ENCODE measurements at places on chromosomes 3 and 15.

DNA sequence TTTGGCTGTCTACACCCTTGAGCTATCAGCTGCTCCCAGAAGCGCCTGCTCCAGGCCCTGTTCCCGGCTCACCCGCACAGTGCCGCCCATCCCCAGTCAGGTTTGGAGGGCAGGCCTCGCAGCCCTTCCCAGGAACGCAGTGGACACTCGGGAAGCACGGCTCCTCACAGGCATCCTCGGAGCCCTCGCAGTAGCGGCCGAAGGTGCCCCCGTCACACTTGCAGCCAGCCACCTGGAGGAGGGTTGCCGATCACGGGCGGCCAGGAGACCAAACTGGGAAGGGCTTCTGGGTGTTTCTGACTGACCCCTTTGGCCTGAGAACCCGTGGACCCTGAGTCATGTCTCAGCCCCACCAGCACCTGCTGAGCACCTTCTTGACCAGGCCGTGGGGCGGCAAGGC, 33.4 kb downstream of the MUC20 start:
- no peak for DNase-seq

DNA sequence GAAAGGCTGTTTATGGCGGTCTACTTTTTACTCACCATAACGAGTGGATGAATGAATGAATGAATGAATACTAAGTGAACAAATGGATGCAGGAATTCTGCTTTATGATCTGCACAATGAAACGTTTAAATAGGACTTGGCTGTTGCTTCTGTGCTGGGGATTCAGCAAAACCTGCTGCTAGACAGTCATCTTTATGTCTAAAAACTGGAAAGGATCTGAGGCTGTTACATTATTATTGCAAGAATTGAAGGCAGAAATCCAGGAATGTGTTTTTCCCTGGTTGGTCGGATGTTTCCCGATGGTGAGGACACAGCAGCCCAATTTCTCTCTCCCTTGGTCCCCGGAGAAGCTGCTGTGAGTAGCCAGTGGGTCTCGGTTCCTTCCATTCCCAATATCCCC, 94.2 kb downstream of the GABRG3 start:
- DNase-seq = no peak

DNA sequence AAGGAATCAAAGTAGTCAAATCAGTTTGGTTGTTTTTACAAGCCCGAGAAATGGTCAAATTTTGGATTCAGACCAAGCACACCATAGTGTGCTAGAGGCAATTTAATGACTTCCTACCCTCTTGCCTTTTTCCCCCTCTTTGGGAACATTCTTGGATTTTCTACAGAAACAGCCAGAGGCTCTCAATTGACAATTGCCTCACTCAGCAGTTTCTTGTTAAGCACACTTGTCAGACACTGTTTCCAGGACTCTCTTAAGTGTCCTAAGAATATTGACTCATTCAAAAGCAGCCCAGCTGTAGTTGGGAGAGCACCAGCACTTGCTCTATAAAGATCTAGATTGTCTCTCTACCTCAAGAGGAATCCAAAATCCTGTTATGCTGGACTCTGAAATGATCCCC, 1.5 kb upstream of the SLC35G2 start:
- DNase-seq = no peak

DNA sequence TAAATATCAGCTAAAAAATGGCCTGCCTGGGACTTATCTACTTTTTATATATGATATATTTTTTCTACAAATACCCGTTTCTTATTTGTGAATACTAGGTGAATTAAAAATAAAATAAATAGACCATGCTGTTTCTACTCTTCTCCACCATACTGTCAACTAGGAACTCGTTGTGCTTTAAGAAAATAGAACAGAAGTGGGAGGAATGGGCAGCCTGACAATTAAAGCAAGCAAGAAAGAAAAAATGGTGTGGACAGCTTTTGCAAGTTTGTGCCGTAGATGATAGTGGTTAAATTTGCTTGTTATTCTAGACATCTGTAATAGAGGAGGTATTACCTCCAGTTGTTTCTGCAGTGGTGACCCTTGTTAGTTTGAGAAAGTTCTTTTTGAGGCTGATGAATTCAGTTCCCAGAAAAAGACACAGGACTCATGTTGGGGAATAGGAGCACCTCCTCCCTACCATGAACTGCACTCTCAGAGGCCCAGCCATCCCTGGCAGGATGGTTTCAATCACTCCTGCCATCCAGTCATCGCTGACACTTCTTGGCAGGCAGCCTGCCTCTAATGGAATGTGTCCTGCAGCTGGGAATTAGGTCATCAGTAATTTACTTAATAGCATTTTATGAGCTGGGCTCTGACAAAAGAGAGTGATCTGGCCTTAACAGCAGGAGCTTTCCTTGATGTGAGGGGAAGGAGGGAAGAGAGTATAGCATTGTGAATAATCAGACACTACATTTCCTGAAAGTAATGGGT, 105.0 kb upstream of the GAP43 start:
- DNase-seq = peak; percentile 71

DNA sequence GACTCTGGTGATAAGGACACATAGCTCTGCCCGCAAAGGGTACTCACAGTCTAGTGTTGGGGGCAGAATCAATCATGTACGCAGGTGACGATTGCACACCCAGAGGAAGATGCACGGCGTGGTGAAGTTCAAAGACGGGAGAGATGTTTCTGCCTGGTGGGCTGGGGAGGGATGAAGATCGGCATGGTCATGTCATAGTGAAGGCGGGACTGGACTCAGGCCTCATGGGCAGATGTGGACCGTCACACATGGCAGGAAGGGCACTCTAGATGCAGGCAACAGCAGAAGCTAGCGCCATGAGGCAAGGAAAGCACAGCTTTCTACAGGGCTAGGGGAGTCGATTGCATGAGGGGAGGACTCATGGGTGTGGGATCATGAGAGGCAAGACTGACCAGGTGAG, 240.6 kb downstream of the OPA1 start:
- DNase-seq = no peak

- no peak for DNase-seq
Measured at GRCh38 chr3:71893702-71894479, 108.9 kb upstream of the PROK2 start.

DNA sequence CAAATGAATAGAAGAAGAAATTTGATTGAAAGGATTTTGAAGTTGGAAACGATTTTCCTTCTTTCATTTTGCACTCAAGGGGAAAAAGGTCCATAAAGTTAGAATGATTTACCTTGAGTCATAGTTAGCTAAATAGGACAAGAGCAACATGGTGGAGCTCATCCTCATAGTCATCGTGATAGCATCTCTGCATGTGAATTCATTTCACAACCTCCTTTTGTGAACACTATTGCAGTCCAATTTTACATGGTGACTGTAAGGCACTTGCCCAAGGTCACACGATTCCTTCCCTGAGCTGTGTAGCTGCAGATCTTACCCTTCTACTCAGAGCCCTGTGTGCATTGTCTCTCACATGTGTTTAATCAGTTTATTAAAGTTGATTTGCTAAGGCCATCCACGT, 359.8 kb upstream of the C2CD4B start:
- no peak for DNase-seq

GRCh38 chr3:141094790-141095545, 43.8 kb downstream of the SPSB4 start:
- DNase-seq = peak; percentile 59

DNA sequence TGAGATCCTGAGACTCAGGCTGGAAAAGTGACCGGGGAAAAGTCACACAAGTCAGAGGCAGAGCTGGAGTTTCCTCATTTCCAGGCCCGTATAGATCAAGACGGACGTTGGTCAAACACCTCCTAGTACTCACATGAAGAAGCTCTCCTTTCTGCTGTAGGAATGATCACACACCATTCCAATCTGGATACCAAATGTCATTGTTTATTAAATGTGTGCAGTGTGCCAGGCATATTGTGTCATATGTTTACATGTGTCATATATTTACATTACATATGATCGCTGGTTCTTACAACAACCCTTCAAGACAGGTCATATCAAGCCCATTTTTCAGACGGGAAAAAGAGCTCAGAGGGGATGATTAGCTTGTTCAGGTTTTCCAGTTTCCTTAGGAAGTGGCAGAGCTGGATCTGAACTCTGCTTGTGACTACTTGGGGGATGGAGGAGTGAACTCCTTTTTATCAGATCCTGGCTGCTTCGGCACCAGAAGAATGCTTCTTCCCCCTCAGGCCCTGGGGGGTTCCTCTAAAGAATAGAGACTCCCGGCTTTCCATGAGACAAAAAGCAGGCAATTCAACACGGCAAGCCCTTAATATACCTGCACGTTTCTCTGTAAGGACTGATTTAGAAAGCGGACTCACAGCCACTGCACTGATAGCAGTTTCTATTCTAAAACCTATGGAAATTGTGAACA, 41.9 kb downstream of the FAM43A start:
- no peak for DNase-seq

GRCh38 chr3:69244039-69244438, 121.6 kb upstream of the LMOD3 start:
- DNase-seq = no peak

GRCh38 chr15:32057876-32058425, 27.6 kb downstream of the CHRNA7 start:
- no peak for DNase-seq

GRCh38 chr15:99954361-99955180, 221.3 kb upstream of the LYSMD4 start:
- DNase-seq = no peak

- DNase-seq = no peak
Measured at GRCh38 chr3:45272032-45272810, 46.1 kb upstream of the TMEM158 start.

- DNase-seq = no peak
Measured at GRCh38 chr15:100690032-100690794, 87.8 kb downstream of the ASB7 start.

- no peak for DNase-seq
Measured at GRCh38 chr15:90295270-90295648, 29.8 kb downstream of the NGRN start.

DNA sequence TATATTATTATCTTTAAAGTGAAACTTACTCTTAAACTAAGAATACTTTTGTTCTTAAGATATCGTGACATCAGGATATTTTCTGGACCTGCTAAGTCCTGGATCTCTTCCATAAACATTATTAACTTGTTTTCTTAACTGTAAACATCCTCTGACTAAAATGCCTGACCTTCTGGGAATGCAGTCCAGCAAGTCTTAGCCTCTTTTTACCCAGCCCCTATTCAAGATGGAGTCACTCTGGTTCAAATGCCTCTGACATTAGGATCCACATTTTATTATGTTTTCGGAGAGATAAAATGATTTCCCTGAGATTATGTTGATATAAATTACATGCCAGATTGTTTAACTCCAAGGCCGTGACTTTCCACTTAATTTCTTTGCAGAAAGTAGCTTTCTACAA, 37.6 kb downstream of the OSTN start:
- DNase-seq = no peak

- DNase-seq = no peak
Measured at GRCh38 chr15:77069521-77070121, 1.3 kb downstream of the TSPAN3 start.

DNA sequence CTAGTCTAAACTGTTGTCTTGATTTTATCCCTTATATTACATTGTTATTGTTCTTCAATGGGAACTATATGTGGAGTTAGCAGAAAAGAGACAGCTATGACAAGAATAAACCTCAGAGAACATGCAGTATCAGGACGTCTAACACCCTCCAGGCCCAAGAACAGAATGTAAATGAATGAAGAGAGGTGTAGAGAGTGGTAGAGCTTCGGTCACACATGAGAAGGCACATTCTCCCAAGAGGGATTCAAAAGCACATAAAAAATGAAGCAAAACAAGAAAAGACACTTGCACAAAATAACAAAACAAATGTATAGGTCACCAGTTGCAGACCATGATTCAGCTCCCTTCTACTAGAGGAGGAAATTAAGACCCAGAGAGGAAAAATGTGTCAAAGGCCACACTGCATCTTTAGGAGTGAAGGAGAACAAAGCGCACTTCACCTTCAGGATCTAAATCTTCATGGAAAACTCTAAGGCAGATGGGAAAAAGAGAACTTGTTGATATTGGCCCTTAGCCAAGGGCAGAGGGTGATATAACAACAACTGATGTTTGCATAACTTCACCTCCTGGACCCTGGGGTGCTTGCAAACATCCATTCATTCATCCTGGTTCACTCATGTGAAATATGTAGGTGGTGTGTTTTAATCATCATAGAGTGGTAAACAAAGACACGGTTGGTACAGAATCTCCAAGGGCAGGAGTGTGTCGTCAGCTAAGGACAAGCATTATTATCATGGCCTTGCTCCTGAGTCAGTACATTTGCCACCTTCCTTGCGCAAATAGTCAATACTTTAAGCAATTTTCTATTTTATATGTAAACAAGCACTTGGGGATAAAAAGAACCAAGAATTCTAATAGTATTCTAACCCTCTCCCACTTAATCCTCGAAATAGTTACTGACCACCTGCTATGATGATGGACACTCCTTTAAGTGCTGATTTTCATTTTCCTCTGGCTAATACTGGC, 8.8 kb downstream of the NEK10 start:
- peak; percentile 54 for DNase-seq

- no peak for DNase-seq
Measured at GRCh38 chr3:172182797-172183196, 143.4 kb downstream of the FNDC3B start.

DNA sequence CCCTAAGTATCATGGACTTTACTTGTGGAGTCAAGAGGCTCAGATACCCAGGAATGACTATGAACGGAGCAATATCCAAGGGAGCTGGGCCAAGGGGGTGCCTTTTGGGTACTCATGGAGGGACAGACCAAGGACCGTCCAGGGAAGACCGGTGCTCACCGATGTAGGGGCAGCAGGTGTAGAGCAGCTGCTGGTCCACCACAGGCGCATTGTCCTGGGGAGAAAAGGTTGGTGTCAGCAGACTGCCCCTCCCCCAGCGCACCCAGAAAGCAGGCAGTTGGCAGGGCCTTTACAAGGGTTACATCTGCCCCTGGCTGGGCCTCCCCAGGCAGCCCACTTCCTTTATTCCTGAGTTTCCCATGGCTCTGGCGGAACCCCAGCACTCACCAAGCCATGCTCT, 7.5 kb downstream of the CDAN1 start:
- DNase-seq = no peak
